Left renal cortex interstitium (tissue), 4 donors: ENCODE measurements at places on chromosomes 13 and 19.

- DNase-seq = no peak
Observed at GRCh38 chr19:2468596-2468995, 7.3 kb upstream of the GADD45B start.

DNA sequence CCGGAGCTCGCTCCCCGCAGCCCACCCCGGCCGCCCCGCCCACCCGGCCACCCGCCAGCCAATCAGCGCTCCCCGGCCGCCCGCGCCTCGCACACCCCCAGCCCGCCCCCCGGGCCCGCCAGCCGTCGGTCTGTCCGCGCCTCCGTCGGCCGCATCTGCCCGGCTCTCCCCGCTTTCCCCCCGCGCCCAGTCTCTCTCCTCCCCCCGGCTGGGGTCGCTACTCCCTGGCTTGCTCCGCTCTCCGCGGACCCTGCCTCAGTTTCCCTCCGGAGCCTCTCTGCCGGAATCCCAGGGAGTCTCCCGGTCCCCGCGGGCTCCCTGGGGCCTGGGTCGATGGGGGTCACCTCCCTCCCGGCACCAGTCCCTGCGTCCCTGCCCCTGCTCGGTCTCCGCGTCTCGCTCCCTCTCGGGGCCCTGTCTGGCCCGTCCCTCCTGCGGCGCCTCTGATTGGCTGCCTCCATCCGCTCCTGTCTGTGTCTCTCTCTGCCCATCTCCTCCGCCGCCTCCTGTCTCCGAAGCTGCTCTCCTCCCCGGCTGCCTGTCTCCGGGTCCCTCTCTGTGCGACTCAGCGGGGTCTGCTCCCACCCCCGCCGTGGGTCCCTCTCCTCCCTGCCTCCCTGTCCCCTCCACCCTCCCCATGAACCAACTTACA lies 484 bp downstream of the IL11 start:
- DNase-seq = no peak

DNA sequence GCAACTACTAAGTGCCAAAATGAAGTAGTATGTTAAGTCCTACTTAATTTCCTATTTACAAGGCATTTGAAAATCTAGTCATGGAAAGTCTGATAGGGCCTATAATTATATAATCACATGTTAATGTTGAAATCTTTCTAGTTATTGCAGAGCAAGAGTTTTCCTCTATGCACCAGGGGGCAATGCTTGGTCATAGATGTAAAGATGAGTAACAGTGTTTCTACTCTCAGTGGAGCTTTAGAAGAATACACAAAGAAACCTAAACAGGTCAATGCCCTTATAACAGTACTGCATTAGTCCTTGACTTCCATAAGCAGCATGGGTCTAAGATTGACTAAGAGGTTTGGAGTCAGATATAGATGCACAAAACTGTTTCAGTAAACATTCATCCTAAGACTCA lies 218.7 kb downstream of the KCTD12 start:
- no peak for DNase-seq

GRCh38 chr13:33787051-33787591 lies 30.8 kb upstream of the RFC3 start:
- no peak for DNase-seq

GRCh38 chr19:15180451-15181390 lies 20.1 kb downstream of the NOTCH3 start:
- no peak for DNase-seq

GRCh38 chr19:13095934-13096927 lies 6.4 kb downstream of the LYL1 start:
- no peak for DNase-seq
